Mammary epithelial cell (primary cell): ENCODE measurements at places on chromosomes 3 and 15. TPM values are rescaled to one million over a fixed set of nuclear protein-coding genes. Genes with fewer than 3 reads are reported as not detected.

The CCR9 gene
- total RNA-seq: not detected in 2 replicates

The IQCH gene
- total RNA-seq: 4.9 and 6.8 TPM in 2 replicates

The KLHDC8B gene
- total RNA-seq: 25.7 TPM

The JAGN1 gene
- 30.4 and 32.3 TPM in 2 replicates for total RNA-seq

The CACNA2D3 gene
- total RNA-seq: not detected in 2 replicates

The SLC28A2 gene
- total RNA-seq: not detected in 2 replicates

The GOLGA8B gene
- 109 and 146 TPM in 2 replicates for total RNA-seq

The SERINC4 gene
- total RNA-seq: 0.17 TPM

The GOLGA6L7 gene
- total RNA-seq: not detected

The CCR5 gene
- not detected for total RNA-seq

The AGBL1 gene
- not detected in 2 replicates for total RNA-seq

The ZIC1 gene
- not detected in 2 replicates for total RNA-seq

The WNT5A gene
- 4.1 and 7.2 TPM in 2 replicates for total RNA-seq

The PRSS50 gene
- total RNA-seq: under 0.01 TPM

The CYP1A2 gene
- total RNA-seq: not detected

The CAMP gene
- total RNA-seq: 5.3 TPM

The P2RY14 gene
- not detected in 2 replicates for total RNA-seq

The CPNE9 gene
- not detected in 2 replicates for total RNA-seq

The GPR176 gene
- 4.3 and 4.8 TPM in 2 replicates for total RNA-seq

The POLQ gene
- 3.4 and 8.4 TPM in 2 replicates for total RNA-seq

The GOLGA6A gene
- total RNA-seq: not detected in 2 replicates

The MAP6D1 gene
- 1.1 and 1.4 TPM in 2 replicates for total RNA-seq

The LYZL4 gene
- total RNA-seq: not detected in 2 replicates

The A4GNT gene
- not detected for total RNA-seq

The SLC22A14 gene
- 0.75 and 1.1 TPM in 2 replicates for total RNA-seq

The PRR20G gene
- not detected in 2 replicates for total RNA-seq

The SMCO1 gene
- not detected for total RNA-seq

The GPR156 gene
- total RNA-seq: 0.43 and 0.56 TPM in 2 replicates

The BOC gene
- total RNA-seq: 15.0 and 18.5 TPM in 2 replicates

The GOLGA6L1 gene
- not detected for total RNA-seq

The SAMD7 gene
- total RNA-seq: not detected in 2 replicates

The THSD4 gene
- total RNA-seq: 87.7 TPM
